Fibroblast of lung (primary cell): ENCODE measurements at places on chromosomes 7 and 10. TPM values are rescaled to one million over a fixed set of nuclear protein-coding genes. Genes with fewer than 3 reads are reported as not detected.

DNA sequence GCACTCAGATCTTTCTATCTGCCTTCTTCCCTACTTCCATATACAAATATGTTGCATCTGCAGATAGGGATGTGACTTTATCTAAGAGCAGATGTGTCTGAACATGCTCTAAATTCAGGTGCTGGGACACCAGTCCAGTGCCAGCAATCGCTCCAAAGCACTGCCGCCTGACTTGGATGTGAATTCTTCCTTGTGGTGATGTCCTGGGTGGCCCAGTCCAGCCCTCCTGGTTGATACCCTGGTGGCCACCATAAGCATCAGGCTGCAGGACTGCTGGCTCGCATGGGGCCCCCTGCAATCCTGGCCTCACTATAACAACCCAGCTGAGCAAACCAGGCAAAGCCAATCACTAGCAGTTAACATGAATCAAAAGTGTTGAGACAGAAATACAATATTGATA lies 149.2 kb upstream of the PDE1C start:
- H3K4me3 ChIP-seq = no peak overlapping the region
- DNase-seq = no peak
- H3K36me3 ChIP-seq = no peaks in the 10 kb centered on the region
- H3K27ac ChIP-seq = no peak overlapping the region
- no peaks in the 10 kb centered on the region for H3K4me1 ChIP-seq

DNA sequence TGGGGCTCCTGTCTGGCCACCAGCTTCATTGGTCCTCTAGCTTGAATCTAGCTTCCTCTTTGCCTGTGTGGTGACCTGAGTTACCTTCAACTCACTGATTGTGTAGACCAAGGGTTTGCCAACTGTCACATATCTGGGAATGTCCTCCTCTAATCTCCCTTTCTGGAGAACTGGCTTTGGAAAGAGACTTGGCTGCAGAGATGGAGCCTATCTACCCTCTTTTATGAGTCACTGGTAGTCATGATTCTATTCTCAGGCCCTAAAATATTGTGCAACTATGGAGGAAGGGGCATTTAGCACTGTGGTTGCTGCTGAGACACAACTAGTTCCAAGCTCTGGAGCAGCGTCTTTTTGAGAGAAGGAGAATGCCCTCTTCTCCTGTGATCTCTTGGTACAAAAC lies 691.3 kb downstream of the KCNMA1 start:
- peaks cover 3% of the 10 kb centered on the region for H3K36me3 ChIP-seq
- H3K27ac ChIP-seq = no peak overlapping the region
- peak; percentile 67 for DNase-seq
- peaks cover 2% of the 10 kb centered on the region for H3K4me1 ChIP-seq
- H3K27me3 ChIP-seq = no peaks in the 10 kb centered on the region

- H3K4me3 ChIP-seq = no peak overlapping the region
- no peaks in the 10 kb centered on the region for H3K4me1 ChIP-seq
- H3K27me3 ChIP-seq = peaks cover 2% of the 10 kb centered on the region
- H3K36me3 ChIP-seq = no peaks in the 10 kb centered on the region
Measured at GRCh38 chr7:16801111-16801542, 3.7 kb downstream of the AGR2 start.

The SPRN gene
- under 0.01 and 0.33 TPM in 2 replicates for total RNA-seq

The LSM5 gene
- 13.6 and 23.0 TPM in 2 replicates for total RNA-seq

The HYAL4 gene
- not detected in 2 replicates for total RNA-seq
